ENCODE measurements at places on chromosomes 1 and 21.

DNA sequence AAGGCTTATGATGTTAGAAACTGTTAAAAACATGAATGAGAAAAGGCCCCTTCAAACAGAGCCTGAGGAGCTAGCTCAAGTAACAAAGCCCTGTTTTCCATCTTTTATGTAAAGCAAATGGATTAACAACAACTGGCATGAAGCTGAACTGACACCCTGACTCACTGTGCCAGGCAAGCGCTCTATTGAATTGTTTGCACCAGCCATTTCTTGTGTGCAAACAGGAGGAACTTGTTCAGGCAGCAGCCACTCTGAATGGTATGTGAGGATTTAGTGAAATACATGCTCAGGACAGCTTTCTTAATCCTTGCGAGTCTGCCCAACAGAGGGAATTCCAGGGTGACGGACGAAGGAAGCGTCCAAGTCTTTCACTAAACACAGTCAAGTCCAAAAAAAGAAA is 291.1 kb upstream of the ADGRL2 start:
- H3K36me3 ChIP-seq: no peaks in the 10 kb centered on the region
- no peak for DNase-seq
- H3K4me1 ChIP-seq: peaks cover 4% of the 10 kb centered on the region
- H3K4me3 ChIP-seq: no peak overlapping the region

DNA sequence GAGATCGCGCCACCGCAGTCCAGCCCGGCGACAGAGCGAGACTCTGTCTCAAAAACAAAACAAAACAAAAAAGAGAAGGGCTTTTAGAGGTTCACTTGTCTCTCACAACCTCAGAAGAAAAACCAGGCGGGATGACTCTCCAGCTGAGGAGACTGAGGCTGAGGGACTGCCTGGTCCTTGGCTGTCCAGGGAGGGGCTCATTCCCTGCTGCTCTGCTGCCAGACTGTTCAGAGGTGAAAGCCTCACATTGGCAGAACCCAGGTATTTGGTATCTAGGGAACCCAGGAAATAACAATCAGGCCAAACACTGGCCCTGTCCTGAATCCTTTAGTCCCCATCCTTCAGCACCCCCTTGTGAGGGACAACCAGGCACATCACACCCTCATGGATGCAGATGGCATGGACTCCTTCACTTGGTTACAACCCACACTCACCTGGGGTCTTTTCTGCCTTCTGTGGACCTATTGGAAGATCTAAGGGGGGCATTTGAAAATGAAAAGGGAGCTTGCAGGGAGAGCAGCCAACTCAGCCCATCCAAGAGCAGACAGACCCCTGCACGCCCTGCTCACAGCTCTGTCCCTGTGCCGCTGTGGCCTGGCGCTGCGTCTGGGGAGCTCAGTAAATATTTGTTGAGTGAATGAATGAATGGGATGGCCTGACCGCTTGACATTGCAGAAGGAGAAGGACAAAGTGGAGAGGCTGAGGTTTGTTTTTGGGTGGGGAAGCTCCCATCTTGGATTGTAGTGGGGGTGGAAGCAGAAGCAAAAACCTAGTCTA is 33.4 kb downstream of the CD247 start:
- H3K27me3 ChIP-seq: no peaks in the 10 kb centered on the region
- H3K36me3 ChIP-seq: no peaks in the 10 kb centered on the region
- no peak overlapping the region for H3K27ac ChIP-seq
- DNase-seq: no peak
- H3K4me1 ChIP-seq: no peaks in the 10 kb centered on the region

DNA sequence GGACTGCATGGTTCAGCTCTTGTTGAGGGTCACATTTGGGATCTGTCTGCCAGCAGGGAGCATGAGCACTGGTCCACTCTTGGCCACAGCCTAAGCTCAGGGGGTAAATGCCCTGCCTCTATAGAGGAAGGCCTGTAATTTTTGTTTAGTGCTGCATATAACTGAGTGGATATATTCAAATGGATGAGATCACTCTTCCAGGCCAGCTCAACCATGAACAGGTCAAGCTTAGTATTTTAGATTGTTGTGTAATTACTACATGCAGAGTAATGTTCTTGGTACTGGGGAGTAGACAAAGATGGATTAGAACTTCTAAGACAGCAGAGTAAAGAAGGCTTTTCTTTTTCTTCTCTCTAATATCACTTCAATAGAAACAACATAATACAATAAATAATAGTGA is 376.9 kb downstream of the GPATCH2 start:
- DNase-seq: no peak
- no peak overlapping the region for H3K4me3 ChIP-seq

DNA sequence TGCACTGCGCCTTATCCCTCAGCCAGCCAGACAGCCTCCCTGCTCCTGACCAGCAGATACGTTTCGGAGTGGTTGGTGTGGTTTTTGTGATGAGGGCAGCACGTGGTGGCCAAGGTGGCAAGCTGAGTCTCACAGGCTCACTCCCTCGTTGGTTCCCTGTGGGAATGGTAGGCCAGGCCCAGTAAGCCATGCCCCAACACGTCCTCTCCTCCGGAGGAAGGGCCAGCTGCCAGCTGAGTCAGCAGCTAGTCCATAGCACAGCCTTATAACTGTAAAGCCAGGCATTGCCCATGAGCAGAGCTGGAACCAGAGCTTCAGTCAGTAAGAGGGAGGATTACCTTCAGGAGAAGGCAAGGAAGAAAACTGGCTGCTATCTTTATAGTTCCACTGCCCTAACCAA is 29.5 kb downstream of the SZRD1 start:
- no peak overlapping the region for H3K4me3 ChIP-seq
- peaks cover 4% of the 10 kb centered on the region for H3K4me1 ChIP-seq
- no peaks in the 10 kb centered on the region for H3K27me3 ChIP-seq

DNA sequence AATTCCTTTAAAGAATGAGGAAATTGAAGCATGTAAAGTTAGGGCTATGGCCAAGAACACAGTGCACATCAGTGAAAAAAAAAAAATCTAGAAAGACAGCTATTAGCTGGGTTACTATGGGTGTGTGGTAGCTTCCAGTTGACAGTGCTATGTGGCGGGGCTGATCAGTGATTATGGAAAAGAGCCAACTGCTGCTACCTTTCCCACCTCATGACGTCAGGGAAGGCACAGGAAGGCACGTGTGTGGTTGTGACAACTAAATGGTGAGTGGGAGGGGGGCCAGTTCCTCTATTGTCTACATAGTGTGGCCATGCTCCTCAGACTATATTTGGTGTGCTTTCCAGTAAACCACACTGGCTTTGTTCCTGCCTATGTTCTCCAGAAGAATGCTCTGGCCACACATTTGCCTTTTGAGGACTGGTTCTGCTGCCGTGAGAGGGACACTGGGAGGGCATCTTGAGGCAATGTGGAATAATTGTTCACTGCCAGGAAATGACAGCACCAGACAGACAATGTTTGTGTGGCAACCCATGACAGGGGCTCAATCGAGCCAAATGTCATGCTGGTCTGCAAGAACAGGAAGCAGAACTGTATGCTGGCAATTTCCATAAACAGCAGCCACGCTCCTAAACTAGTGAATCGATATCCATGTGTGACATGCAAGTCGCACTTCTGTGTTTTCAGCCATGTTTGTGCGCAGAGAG is 3.0 kb upstream of the SDE2 start:
- DNase-seq: no peak
- no peak overlapping the region for H3K4me3 ChIP-seq
- H3K27ac ChIP-seq: no peak overlapping the region
- H3K36me3 ChIP-seq: no peaks in the 10 kb centered on the region
- no peaks in the 10 kb centered on the region for H3K27me3 ChIP-seq

DNA sequence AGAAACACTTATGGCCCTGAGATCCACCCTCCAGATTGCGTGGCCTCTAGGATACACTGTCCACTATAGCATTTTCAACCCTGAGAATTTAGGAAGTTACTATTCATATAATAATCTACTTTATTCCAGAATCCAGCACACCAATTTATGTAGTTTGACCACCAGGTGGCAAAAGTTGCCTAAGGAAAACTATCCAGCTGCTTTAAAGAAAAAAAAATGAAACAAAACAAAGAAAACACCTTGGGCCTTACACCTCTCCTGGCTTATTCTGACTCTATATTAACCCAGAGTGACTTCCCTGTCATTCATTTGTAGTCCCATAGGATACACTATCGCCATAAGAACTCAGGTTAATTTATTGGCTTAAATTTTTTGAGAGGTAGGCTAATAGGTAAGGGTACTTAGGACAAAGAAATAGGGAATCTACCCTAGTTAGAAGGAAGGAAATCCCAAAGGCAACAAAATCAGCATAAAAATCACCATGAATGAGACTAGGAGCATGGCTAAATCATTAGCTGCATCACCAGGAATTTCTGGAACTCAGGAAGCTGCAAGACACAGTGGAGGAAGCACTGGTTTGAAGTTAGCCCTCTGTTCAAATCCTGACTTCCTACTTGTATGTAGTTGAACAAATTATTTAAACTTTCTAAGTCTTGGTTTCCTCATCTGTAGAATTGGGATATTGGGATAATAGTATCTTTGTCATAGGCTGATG is 107.5 kb downstream of the SPAG17 start:
- H3K4me1 ChIP-seq: no peaks in the 10 kb centered on the region
- H3K27me3 ChIP-seq: no peaks in the 10 kb centered on the region
- DNase-seq: no peak
- no peak overlapping the region for H3K4me3 ChIP-seq
- no peak overlapping the region for H3K27ac ChIP-seq

GRCh38 chr1:200306944-200307754 is 102.7 kb downstream of the ZNF281 start:
- no peak overlapping the region for H3K4me3 ChIP-seq
- H3K27ac ChIP-seq: no peak overlapping the region
- no peak for DNase-seq
- H3K4me1 ChIP-seq: no peaks in the 10 kb centered on the region
- H3K36me3 ChIP-seq: no peaks in the 10 kb centered on the region

DNA sequence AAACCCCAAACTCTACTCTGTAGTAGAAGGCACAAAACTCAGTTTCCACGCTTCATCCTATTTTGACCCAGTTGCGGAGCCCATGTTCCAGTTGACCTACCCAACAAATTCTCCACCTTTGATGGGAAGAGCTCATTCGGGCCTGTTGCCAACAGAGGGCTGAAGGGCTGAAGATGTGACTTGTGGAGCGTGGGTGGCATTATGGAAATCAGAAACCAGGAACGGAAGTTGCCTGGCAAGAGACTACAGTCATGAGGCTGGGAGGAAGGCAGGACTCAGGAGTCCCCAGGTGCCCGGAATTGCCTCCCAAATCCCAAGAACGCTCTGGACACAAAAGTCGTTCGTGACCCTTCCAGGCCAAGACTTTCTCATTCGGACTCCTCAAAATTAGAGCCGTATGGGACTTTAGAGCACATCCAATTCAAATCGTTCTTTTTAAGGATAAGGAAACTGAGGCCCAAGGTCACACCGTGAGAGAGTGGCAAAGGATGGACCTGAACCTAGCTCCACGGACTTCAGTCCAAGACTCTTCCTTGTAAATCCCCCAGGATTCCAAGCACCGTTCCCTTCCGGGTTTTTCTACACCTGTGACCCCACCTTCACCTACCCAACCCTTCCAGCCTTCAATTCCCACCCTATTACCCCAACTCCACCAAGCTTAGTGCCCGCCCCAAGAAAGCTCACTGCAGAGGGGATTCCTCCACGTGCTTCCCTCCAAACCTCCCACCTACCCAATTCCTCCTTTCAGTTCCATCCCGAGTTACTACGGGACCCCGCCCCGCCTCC is 739 bp downstream of the SMG5 start:
- H3K4me3 ChIP-seq: peak overlapping the region; percentile 85
- peak overlapping the region; percentile 65 for H3K27ac ChIP-seq
- H3K4me1 ChIP-seq: peaks cover 14% of the 10 kb centered on the region
- H3K36me3 ChIP-seq: peaks cover 48% of the 10 kb centered on the region
- no peak for DNase-seq

GRCh38 chr1:172949096-172949495 is 101.6 kb downstream of the TNFSF18 start:
- DNase-seq: no peak
- H3K4me1 ChIP-seq: peaks cover 13% of the 10 kb centered on the region
- no peaks in the 10 kb centered on the region for H3K27me3 ChIP-seq
- no peak overlapping the region for H3K27ac ChIP-seq

DNA sequence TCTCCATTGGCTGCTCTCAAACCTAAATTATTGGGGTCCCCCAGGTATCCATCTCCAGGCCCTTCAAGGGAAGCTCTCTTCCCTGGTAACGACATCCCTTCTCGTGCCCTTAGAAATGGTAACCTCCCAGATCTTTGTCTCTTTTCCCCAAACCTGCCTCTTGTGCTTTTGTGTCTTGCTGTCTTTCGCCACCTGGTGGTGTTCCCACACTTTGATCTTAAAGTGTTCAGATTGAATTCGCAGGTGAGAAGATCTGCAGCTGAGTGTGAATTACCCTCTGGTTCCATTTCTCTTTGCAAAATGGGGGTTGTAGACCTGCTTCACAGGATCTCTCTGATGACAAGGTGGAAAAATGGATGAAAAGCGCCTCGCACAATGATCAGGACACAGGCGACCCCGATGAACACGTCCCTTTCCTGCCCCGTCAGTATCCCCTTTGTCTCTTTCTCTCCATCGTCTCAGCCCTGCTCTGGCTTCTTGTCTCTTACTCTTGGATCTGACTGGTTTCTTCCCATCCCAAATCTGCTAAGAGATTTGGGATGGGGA is 53.1 kb downstream of the DOP1B start:
- no peak for DNase-seq
- peak overlapping the region; percentile 57 for H3K27ac ChIP-seq
- H3K4me3 ChIP-seq: no peak overlapping the region
- no peaks in the 10 kb centered on the region for H3K27me3 ChIP-seq
- H3K4me1 ChIP-seq: peaks cover 26% of the 10 kb centered on the region

GRCh38 chr1:228429698-228430097 is 13.0 kb upstream of the TRIM17 start:
- H3K36me3 ChIP-seq: no peaks in the 10 kb centered on the region
- no peaks in the 10 kb centered on the region for H3K4me1 ChIP-seq
- H3K4me3 ChIP-seq: no peak overlapping the region
- no peak for DNase-seq
- H3K27ac ChIP-seq: no peak overlapping the region
- H3K27me3 ChIP-seq: no peaks in the 10 kb centered on the region

DNA sequence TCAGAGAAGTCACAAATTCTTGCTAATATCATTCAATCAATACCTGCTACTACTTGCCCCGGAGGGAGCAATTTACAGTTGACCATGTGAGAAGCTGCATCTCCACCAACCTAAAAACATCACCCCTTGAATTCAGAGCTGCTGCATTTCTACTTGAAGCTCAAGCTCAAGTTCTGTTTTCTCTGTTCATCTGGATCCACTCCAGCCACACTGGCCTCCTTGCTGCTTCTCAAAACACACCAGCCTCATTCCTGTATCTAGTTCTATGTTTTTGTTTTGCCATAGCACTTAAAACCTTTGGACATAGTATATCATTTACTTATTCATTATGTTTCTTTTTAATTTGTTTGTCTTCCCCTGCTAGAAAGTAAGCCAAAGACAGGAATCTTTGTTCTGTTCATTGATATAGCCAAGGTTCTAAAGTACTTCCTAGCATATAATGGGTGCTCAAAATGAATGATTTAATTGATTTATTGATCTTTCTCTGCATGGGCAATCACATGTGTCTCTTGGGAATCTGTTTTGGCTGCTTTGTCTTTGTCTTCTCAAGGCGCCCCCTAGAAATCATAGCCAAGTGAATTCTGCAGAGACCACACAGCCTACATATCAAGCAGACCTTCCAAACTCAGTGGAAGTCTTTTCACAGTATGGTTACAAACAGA is 23.6 kb downstream of the SYF2 start:
- no peaks in the 10 kb centered on the region for H3K4me1 ChIP-seq
- no peak overlapping the region for H3K4me3 ChIP-seq
